ENCODE measurements at places on chromosomes 3 and 15.

- DNase-seq, result no peak
These were observed 3.7 kb downstream of the GRAMD2A start for GRCh38 chr15:72193836-72194396.

GRCh38 chr3:175411405-175411804, 552.3 kb downstream of the NAALADL2 start:
- no peak for DNase-seq

DNA sequence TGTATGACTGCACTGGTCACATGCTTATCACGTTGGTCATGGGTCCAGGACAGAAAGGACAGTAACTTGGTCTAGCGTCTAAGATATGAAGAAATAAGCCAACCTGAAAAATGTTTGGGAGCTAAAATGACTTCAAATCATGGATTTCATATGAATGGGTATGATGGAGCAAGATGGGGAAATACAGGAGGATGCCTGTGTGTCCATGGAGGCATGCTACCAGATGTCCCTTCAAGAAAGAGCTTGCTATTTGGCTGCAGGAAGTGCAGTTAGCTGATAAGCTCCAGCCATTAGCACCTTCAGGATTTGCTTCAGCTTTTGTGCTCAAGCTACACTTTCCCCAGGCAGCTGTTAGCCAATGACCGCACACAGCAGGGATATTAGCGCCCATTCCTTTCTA, 164.6 kb upstream of the THBS1 start:
- DNase-seq, result no peak

- no peak for DNase-seq
These were observed 1.5 kb downstream of the CAMK1 start for GRCh38 chr3:9768141-9768775.

- peak; percentile 19 for DNase-seq
These were observed 15.8 kb downstream of the PLXNA1 start for GRCh38 chr3:126998728-126999127.

DNA sequence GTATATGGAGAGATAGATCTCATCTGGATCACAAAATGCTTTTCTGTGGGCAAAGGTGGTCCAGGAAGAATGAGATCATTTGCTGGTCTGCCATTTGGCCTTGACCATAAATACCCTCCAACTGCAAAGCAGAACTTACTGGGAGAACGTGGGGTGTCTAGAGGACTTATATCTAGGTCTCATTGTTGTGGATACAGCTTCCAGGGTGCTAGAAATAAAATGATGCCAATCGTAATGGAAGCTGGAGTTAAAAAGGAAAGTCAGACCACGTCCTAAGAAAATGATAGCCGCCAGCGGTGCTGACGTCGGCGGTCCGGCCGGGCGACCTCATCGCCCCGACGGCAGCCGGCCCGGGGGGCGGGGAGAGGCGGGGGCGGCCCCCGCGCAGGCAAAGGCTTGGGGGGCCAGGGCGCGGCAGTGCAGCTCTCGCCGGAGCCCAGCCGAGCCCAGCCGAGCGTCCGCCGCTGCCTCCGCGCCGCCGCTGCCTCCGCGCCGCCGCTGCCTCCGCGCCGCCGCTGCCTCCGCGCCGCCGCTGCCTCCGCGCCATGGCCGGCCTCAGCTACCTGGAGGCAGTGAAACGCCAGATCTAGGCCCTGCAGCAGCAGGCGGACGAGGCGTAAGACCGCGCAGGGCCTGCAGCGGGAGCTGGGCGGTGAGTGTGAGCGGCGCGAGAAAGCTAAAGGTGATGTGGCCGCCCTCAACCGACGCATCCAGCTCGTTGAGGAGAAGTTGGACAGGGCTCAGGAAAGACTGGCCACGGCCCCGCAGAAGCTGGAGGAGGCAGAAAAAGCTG, 89.5 kb downstream of the EOMES start:
- DNase-seq, result peak; percentile 35

DNA sequence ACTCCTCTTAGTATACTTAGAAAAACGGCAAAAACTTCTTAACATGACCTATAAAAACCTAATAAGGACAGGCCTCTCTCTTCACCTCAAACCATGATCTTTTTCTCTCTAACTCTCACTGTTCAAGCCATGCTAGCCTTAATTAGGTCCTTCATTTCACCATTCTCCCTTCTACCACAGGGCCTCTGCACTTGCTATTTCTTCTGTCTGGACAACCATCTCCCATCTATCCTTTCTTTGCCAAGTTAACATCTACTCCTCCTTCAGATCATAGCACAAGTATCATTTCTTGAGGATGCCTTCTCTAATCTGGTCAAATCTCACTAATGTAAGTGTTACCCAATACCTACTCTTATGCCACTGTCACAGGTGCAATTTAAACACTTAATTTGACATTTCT, 39.1 kb downstream of the TMCC1 start:
- no peak for DNase-seq

DNA sequence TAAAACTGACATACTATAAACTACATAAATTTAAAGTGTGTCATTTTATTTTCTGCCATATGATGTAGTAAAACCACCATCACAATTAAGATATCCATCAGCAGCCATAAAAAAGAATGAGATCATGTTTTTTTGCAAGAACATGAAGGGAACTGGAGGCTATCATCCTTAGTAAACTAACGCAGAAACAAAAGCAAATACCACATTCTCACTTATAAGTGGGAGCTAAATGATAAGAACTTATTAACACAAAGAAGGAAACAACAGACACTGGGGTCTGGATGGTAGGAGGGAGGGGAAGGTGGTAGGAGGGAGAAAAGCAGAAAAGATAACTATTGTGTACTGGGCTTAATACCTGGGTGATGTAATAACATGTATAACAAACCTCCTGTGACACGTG, 24.6 kb downstream of the CCDC14 start:
- no peak for DNase-seq

DNA sequence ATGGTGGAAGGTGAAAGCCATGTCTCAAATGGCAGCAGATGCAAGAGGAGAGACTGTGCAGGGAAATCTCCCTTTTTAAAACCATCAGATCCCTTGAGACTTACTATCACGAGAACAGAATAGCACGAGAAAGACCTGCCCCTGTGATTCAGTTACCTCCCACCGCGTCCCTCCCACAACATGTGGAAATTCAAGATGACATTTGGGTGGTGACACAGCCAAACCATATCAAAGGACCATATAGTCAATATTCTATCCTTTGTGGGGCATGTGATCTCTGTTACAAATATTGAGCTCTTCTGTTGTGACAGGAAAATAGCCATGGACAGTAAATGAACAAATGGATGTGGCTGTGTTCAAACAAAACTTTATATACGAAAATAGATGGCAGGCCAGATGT, 77.2 kb upstream of the ACKR4 start:
- no peak for DNase-seq

- DNase-seq, result no peak
These were observed 38.7 kb upstream of the FBN1 start for GRCh38 chr15:48683991-48684765.

All from NCI-H1092 (cell line).